ENCODE measurements at places on chromosomes 16 and 17.

DNA sequence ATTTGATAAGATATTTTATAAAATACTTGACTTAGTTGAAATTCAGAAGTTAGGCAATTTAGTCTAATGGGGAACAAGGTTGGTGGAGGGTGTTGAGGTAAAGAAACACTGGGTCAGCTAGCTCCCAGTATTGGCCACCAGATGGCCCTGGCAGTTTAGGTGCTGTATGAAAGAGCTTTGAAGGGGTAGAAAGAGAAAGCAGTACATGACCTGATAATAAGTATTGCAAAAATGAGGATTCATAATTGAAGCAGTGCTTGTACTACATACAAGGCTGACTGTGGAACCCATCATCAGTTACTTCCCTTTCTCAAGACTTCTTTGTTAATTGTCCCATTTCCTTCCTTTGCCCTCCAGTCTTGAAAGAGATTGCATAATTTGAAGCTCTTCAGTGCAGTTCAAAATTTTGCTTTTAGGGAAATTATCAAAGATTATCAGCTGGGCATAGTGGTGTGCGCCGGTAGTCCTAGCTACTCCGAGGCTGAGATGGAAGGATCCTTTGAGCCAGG lies 29.4 kb downstream of the TANC2 start:
- DNase-seq, result peak; percentile 38

- peak; percentile 79 for DNase-seq
Measured at GRCh38 chr17:42354956-42355843, 33.0 kb downstream of the STAT3 start.

DNA sequence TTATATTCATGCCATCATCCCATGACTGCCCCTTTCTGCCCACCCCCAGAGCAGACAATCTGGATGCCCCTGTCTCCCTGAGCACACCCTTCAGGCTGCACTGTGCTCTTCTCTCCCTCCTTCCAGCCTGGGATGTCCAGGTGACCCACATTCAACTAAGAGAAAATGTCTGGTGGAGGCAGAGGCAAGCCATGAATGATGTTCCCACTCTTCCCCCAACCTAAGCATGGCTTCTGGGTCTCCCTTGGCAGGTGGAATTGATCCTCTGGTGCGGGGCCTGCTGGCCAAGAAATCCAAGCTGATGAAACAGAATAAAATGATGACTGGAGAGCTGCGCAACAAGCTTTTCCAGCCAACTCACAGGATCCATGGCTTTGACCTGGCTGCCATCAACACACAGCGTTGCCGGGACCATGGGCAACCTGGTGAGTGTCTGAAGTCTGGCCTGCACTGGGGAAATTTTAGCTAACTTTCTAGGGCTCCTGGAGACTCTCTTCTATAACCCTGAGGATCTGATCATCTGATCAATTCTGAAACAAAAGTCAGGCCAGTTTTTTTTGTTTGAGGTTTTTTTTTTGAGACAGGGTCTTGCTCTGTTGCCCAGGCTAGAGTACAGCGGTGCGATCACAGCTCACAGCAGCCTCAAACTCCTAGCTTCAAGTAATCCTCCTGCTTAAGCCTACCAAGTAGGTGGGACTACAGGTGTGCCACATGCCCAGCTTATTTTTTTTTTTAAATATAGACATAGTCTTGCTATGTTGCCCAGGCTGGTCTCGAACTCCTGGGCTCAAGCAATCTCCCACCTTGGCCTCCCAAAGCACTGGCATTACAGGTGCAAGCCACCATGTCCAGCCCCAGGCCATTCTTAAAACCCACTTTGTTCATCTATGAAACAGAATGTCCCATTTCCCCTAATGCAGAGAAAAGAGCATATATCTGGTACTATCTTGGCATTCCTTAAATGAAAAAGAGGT lies 14.5 kb downstream of the MPO start:
- DNase-seq, result no peak

GRCh38 chr16:17125671-17126070 lies 345.1 kb downstream of the XYLT1 start:
- no peak for DNase-seq

DNA sequence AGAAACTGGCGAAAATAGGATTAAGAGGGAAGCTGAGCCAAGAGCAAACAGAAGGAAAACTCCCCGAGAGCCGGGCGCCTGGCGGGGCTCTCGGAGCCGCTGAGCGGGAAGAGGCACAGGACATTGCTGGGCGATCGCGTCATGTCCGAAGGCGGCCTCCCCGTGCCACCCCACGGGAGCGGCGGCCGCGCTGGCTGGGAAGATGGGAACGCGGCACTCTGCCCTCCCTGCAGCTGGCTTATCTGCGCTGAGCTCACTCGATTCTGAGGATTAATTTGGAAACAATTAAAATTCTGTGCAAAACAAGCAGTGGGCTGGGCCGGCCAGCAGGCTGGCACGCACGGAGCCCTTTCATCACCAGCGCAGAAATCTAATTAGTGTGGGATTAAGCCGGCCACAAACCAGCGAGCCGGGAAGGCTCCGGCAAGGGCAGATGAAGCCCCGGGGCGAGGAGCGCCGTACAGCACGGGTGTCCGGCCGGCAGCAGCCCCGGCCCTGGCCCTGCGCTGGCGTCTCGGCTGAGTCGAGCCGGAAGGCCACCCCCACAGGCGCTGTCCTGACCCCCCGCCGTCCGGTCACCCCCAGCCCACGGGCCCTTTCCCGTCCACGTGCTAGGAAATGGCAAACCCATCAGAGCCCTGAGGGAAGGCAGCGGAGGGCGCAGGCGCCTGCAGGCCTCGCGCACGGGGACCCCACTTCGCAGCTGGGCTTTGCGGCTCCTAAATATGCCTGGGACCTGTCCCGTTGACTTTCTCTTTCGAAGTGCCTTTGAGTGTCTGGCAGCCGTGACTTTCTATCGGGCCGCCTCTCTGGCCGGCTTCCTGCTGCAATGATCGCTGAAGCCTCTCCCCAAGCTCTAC lies 37.9 kb downstream of the SOX8 start:
- peak; percentile 23 for DNase-seq

- DNase-seq, result no peak
Measured at GRCh38 chr17:17112628-17113200, 70.5 kb downstream of the MPRIP start.

- DNase-seq, result no peak
Measured at GRCh38 chr16:83887564-83887963, 11.4 kb upstream of the MLYCD start.

GRCh38 chr16:57127836-57128235 lies 35.5 kb downstream of the CPNE2 start:
- no peak for DNase-seq

DNA sequence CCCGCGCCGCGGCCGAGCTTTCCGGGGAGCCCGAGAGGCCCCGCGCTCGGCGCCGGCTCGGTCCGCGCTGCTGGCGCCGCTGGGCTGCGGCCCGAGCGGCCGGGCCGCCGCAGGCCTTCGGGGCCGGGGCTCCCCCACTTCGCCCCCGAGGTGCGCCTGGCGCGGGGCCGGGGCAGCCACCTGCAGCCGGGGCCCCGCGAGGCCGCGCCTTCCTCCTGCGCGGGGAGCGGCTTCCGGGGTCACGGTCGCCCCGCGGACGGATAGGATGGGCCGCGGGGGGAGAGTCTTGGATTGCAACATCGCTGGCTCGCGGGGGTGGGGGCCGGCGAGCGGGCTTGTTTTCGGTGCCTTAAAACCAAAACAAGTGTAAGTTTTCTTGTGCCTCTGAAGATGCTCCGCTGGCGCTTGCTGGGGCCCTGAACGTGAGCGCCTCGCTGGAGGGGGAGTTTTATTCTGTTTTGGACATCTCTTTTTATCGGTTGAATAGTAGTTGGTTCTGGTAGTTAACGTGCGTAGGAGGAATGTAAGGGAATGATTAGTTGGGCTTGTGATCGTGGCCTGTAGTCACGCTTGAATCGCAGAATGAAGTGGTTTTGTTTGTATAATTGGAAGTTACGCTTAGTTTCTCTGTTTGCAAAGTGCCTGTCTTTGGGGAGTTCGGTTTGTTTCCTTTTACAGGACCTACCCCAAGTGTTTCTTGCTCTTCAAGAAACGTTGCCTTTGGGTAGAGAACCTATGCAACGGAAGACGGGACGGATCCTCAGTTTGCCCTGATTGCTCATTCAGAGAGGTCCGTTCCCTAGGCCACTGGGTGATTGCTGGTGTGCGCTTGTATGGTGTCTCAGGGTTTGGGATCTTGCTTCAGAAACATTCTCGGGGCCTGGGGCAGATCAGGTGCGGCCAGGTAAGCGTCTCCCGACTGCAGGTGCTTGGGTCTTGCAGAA lies 724 bp downstream of the UBE2I start:
- DNase-seq, result peak; percentile 35

GRCh38 chr17:29124135-29124924 lies 55.9 kb downstream of the MYO18A start:
- peak; percentile 74 for DNase-seq

GRCh38 chr17:50139950-50140885 lies 10.3 kb upstream of the SAMD14 start:
- peak; percentile 70 for DNase-seq

GRCh38 chr17:28518132-28518531 lies 12.0 kb downstream of the FOXN1 start:
- no peak for DNase-seq

- DNase-seq, result no peak
Measured at GRCh38 chr17:27612160-27612770, 18.7 kb upstream of the LGALS9 start.

- DNase-seq, result no peak
Measured at GRCh38 chr16:2936436-2937011, 24.8 kb downstream of the FLYWCH1 start.

GRCh38 chr16:72471317-72471924 lies 299.5 kb upstream of the PMFBP1 start:
- no peak for DNase-seq

GRCh38 chr16:70688246-70688742 lies 2.4 kb upstream of the MTSS2 start:
- DNase-seq, result peak; percentile 50

DNA sequence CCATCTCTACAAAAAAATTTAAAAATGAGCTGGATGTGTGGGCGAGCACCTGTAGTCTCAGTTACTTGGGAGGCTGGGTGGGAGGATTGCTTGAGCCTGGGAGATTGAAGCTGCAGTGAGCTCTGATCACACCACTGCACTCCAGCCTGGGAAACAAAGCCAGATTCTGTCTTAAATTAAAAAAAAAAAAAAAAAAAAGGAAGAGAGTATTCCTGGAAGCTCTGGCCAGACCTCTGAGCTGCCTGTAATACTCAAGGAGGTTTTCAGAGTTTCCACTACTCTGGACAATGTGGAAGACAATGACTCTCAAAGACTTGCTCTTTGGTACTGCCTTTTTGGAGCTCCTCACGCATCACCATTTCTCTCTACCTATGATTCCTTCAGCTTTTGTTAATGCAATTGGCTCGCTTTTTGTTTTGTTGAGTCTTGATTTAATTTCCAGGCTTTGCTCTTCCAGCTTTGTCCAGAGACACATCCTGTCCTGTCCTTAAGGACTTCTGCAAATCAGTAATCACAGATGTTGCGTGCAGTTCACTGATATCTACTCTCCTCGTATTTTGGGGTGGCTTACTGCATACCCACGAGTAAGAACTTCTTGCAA lies 10.8 kb downstream of the CHD9 start:
- DNase-seq, result no peak

DNA sequence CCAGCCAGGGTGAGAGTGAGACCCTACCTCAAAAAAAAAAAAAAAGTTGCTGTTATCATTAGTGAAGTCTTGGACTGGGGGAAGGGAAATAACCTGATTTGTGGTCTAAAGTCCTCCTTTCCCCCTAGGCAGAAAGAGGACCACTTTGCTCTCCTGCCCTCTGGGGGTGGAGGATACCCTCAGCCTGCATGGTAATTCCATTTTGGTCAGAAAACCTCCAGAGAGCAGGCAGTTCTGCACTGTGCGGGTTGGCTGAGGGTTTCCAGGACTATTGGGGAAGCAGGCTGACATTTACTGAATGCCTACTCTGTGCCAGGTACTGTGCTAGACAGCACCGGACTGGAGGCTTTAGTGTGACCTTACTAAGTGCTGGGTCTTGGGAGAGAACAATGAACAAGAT lies 2.6 kb downstream of the ADAP2 start:
- DNase-seq, result no peak

DNA sequence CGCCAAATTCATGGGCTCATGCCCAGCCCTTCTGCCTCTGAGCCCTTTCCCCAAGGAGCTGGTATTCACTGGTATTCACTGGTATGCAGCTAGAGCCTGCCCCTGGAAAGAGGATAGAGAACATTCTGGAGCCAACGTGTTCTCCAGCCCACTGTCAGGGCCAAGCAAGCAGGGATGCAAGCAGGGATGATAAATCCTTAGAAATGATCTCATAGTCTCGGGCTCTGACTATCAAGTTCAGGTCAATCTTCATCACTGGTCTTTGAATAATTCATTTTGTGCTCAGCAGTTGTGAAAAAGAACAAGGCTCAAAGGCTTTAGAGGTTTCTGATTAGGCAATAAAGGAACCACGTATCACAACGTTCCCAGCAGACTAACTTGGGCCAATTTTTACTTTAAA lies 57.3 kb downstream of the CACNG5 start:
- DNase-seq, result no peak

DNA sequence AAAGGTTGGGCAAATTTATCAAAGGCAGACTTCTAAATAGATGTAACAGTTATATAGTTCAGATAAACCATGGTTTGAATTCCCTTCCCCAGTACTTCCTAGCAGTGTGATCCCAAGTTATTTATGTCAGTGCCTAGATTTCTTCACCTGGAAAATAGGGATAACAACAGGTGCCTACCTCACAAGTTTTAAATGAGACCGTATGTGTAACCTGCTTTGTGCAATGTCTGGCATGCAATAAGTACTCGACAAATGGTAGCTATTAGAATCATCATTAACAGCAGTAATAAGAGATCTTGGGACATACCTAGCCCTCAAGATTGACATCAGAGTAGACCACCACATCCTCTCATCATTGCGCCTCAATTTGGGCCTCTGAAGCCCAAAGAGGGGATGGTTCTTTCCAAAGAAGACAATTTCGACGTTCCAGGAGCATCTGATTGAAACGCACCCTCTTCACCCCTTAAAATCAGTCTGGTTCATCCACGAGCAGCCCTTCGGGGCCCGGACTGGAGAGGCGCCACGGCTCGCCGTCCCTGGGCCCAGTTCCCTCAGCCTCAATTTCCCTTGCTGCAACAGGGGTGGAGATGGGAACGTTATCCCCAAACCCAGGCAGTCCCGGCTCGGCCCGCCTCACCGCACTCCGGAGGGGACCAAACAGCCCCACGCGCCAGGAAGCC lies 541 bp downstream of the ACACA start:
- peak; percentile 8 for DNase-seq

DNA sequence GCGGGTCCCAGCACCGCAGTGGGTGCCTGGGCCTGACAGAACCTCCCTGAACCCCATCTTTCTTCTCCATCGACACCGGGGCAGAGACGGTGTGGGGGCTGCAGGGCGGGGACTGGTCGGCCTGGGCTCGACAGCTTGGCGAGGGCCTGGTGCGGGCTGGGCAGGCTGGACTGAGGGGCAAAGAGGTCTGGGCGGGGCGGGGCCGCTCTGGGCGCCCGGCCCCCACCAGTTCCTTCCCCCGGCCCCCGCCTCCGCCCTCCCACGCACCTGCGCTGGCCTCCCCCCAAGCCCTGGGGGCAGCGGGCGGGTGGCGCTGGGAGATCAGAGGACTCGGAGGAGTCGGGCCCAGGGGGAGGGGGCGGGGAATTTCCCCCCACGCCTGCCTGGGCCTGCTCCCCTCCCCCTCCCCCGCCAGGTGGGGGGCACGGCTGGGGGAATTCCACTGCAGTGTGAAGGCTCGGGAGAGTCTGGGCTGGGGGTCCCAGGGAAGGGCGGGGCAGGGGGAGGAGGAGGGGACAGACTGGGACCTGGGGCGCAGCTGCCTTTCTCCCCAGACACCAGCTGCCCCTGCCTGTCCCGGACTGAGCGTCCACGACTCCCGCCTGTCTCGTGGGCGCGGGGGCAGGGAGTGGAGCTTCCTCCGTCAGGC lies 877 bp upstream of the KREMEN2 start:
- DNase-seq, result no peak

- no peak for DNase-seq
Measured at GRCh38 chr16:86635926-86636325, 57.6 kb downstream of the FOXL1 start.

Data from fibroblast of skin of right quadriceps (primary cell).